Activated CD8-positive, alpha-beta memory T cell treated with anti-CD3 and anti-CD28 coated beads for 4 hours (primary cell): ENCODE measurements at places on chromosomes 4 and X.

GRCh38 chrX:22246620-22247019 lies 26.1 kb upstream of the CBLL2 start:
- DNase-seq, result no peak

GRCh38 chrX:9147726-9148125 lies 113.8 kb upstream of the FAM9B start:
- DNase-seq, result no peak

DNA sequence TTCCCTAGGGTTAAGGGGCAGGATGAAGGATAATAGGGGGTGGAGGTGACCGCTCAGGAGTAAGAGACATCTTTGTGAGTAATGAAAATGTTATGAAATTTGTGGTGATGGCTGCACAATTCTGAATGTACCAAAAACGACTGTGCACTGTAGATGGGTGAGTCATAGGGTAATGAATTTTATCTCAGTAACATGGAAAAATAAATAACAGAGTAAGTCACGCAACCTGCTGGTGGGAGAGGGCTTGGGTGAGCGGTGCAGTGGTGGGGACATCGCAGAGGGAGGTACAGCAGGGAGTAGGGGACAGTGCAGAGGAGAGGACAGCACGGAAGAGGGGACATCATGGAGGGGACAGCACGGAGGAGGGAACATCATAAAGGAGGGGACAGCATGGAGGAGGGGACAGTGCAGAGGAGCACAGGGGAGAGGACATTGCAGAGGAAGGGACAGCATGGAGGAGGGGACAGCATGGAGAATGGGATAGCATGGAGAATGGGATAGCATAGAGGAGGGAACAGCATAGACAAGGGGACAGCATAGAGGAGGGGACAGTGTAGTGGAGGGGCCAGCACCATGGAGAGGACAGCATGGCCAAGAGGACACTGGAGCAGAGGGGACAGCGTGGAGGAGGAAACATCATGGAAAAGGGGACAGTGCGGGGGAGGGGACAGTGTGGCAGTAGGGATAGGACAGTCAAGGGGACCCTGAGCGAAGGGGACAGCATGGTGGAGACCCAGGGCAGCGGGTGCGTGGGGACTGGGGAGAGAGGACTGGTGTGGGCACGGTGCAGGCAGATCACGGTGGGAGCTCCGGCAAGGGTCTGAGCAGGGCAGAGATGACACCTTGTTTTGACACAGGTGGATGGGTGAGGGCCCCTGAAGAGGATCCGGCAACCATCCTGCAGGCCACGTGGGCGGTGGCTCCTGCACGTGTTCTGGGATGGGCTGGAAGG lies 68.5 kb upstream of the MXD4 start:
- DNase-seq, result no peak

DNA sequence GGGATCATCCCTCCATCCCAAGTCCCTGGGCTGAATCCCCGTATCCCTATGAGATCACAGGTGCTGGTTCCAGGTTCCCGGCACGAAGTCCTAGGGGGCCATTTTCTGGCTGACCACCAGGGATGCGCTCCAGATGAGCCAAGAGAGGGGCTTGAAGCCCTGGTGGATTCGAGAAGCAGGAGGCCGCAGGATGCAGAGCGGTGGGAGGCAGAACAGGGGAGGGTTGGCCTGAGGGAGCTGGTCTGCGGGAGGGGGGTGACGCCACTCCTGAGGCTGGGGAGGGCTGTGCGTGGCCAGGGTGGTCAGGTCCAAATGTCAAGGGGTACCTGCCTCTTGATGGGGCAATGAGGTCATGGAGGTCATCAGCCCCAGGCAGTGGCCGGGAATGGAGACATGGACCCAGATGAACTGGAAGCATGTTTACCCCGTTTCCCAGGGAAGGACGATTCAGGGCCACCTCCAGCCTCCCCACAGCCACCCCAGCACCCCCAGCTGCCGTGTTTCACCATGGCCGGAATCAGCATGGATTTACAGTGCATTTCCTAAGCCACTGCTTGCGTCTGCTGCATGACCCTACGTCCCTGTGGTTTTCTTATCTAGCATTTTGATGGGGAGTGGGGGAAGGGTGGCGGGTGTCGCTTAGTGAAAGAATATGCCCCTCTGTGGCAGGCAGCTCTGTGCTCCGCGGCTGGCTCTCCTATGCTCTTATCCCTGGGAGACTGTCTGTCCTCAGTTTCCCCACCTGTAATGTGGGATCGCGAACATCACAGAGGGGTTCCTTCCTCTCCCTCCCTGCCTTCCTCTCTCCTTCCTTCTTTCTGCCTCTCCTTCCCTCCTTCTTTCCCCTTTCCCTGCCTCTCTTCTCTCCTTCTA lies 17.0 kb upstream of the HTRA3 start:
- DNase-seq, result no peak

GRCh38 chr4:126799416-126799815 lies 833.3 kb upstream of the INTU start:
- no peak for DNase-seq
